ENCODE measurements at places on chromosomes 1 and 21.

- no peak for DNase-seq
These were observed 3.6 kb downstream of the UTP11 start for GRCh38 chr1:38015978-38016725.

GRCh38 chr1:113898241-113898814 lies 6.3 kb downstream of the AP4B1 start:
- DNase-seq, result no peak

DNA sequence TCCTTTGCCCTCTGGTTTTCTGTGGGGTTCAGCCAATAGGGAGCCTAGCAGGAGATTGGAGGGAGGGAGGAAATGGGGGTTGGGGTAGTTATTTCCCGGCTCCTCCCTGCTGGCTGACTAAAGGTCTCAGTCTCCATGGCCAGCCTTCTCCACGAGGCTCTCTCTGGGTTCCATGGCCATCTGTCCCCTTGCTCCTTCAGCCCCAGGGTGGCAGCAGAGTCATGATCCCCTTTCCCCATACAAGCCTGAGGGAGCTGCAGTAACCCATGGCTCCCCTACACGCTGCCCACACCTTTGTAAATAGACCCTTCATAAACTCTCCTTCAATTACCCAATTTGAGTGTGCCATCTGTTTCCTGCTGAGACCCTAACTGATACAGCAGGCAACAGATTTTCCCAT lies 176.1 kb upstream of the CSF3R start:
- no peak for DNase-seq

GRCh38 chr1:79150576-79150975 lies 144.0 kb upstream of the ADGRL4 start:
- no peak for DNase-seq

DNA sequence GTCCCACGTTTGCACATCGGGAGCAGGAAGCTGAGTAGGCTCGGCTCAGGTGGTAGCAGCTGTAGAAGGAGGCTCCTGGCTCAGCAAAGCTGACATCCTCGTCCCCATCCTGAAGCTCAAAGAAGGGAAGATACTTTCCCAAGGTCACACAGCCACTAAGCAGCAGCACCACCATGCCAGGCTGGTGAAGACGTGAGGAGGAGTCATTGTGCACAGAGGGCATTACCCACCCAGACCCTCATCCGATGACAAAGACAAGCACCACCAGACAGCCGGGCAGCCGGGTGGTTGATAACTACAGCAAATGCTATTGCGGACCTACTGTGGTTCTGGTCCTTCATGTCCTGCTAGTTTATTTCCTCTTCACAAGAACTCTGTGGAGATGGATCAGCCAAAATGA lies 186.9 kb downstream of the MATN1 start:
- DNase-seq, result no peak

- DNase-seq, result no peak
These were observed 67.1 kb upstream of the PTGFRN start for GRCh38 chr1:116842654-116843053.

DNA sequence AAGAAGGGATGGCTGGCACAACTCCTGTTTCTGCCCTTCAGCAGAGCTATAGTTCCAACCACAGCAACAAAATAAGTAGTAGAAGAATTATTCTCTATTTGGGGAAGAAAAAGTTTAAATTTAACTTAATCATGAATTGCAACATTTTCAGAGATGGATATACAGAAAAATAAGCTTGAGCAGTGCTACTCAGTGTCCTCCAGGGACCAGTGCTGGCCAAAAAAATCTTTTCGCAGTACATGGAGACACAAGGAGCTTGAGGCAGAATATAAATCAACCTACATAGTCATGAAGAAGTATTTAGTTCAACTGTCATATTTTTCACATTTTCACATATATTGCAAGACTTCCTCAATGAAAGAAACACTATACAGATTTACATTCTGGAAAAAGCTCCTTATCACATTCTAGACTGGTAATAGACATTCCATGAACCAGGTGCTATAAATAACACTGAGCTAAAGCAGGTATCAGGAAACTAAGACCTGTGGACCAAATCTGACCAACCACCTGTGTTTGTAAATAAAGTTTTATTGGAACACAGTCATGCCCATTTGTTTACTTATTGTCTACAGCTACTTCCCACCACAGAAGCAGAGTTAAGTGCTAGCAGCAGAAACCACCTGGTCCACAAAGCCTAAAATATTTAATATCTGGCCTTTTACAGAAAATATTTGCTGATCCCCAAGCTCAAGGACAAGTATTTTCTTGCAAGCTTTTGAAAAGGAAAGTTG lies 101.9 kb downstream of the RGS21 start:
- DNase-seq, result no peak
